ENCODE measurements at places on chromosomes 11 and 22. TPM values are rescaled to one million over a fixed set of nuclear protein-coding genes. Genes with fewer than 3 reads are reported as not detected.

UPK3A gene
- not detected for total RNA-seq

GTPBP1 gene
- 32.0 TPM for total RNA-seq

PLAAT2 gene
- 0.31 TPM for total RNA-seq

LRRC75B gene
- total RNA-seq = 6.1 TPM

OR8J3 gene
- not detected for total RNA-seq

INS gene
- 1.1 TPM for total RNA-seq

TEX54 gene
- total RNA-seq = not detected

UCP2 gene
- total RNA-seq = 12.6 TPM

DDX25 gene
- not detected for total RNA-seq

GRCh38 chr11:118524757-118525470, 2.4 kb upstream of the TTC36 start:
- no peak for DNase-seq

- no peak for DNase-seq
Measured at GRCh38 chr22:49825944-49826602, 1.6 kb downstream of the BRD1 start.

- DNase-seq = no peak
Measured at GRCh38 chr22:28023774-28024173, 104.7 kb upstream of the PITPNB start.

- no peak for DNase-seq
Measured at GRCh38 chr22:44423556-44424358, 74.3 kb downstream of the RTL6 start.

DNA sequence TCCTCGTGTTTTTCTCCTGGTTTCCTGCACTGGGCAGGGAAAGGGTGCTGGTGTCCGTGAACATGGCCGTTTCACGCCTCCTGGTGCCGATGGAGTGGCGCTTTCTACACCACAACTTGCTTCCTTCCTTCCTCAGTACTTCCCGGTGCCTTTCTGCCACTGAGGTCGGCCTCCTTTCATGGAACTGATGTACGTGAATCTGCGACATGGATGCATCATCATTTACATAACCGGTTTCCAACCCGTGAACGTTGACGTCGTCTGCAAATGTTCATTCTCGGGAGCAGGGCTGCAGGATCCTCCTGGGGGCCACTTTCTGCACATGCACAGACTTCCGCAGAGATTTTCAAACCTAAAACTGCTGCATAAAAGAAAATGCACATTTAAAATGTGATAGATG, 474.4 kb downstream of the BRD1 start:
- no peak for DNase-seq
